ENCODE measurements at places on chromosomes 3 and 15.

- no peak for DNase-seq
These were observed 82.1 kb downstream of the SMAD6 start for GRCh38 chr15:66784174-66784573.

- peak; percentile 53 for DNase-seq
These were observed 105.7 kb downstream of the AKAP13 start for GRCh38 chr15:85485956-85486567.

- DNase-seq = no peak
These were observed 20.1 kb downstream of the KBTBD8 start for GRCh38 chr3:67018105-67018788.

DNA sequence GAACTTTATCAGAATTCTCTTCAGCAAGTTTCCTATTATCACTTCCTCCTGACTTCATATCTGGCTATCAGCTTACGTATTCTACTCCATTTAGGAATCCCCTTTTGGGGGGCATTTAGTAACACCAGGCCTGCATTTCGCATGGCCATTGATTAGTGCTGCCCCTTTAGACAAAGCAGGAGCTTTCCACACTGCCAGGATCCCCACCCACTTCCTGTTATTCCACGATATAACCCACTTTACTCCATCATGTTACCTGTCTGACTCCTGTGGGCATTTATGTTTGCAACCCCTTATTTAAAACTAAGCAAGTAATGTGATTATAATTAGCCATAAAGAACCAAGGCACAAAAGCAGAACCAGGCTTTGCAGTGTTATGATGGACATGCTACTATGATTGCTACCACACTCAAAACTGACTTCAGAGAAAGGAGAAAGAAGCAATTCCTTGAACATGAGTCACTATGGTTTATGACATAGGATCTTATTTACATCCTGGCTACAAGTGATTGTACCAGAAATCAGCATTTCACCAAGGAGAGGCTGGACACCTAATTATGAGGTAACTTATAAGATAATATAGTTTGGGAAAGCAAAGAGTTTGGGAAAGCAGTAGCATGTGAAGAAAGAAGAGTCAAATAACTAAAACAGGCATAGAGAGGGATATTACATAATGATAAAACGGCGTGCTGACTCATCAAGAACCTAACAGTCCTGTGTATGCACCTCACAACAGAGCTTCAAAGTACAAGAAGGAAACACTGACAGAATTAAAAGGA, 96.3 kb downstream of the IGSF11 start:
- DNase-seq = no peak

GRCh38 chr3:170689296-170689829, 103.5 kb upstream of the SLC7A14 start:
- no peak for DNase-seq

DNA sequence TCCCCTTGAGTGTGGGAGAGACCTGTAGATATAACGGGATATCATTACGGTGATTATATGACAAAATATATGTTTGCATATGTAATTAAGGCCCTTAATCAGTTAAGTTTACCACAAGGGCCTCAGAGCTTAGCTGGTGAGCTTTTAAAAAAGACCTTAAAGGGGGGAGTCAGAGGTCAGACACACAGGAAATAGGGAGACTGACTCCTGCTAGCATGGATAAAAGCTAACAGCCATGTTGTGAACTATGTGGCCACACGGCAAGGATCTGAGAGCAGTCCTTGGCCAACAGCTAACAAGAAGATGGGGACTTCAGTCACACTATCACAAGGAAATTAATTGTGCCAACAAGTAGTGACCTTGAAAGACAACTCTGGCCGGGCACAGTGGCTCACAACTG, 3.1 kb downstream of the STAG1 start:
- DNase-seq = no peak

DNA sequence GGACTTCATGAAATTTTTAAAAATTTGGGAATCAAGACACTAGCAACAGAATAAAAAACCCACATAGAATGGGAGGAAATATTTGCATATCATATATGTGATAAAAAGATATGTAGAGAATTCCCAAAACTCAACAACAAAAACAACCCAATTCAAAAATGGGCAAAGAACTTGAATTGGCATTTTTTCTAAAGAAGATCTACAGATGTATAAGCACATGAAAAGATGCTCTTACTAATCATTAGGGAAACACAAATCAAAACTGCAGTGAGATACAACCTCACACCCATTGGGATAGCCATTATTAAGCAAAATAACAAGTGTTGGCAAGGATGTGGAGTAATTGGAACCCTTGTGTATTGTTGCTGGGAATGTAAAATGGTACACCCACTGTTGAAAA, 10.1 kb downstream of the LCTL start:
- DNase-seq = no peak

DNA sequence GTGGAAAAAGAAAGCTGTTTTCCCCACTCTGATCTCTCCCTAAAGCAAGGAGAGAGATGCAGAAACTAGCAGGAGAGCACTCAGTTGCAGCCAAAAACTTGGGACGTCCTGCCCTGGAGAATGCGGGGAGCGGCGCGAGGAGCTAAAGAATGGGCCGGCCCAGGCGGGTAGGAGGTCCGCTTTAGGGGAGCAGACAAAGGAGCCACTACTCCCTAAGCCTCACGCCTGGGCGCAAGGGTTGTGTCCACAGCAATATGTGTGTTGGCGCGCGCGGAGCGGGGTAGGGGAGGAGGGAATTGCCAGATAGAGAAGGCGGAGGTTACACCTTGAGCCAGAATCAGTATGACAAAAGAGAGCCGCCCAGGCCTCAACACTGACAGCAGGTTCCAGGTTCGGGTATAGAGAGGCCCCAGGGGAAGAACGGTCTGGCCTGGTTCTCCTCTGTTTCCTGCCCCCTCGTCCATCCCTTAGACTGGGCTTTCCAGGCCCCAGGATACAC, 2.9 kb downstream of the WNT5A start:
- DNase-seq = no peak

- DNase-seq = no peak
These were observed 198.1 kb downstream of the RSL24D1 start for GRCh38 chr15:54998661-54999060.

- no peak for DNase-seq
These were observed 397.3 kb upstream of the PROK2 start for GRCh38 chr3:72182206-72182605.

- no peak for DNase-seq
These were observed 153.1 kb downstream of the PGPEP1L start for GRCh38 chr15:98854496-98854895.

DNA sequence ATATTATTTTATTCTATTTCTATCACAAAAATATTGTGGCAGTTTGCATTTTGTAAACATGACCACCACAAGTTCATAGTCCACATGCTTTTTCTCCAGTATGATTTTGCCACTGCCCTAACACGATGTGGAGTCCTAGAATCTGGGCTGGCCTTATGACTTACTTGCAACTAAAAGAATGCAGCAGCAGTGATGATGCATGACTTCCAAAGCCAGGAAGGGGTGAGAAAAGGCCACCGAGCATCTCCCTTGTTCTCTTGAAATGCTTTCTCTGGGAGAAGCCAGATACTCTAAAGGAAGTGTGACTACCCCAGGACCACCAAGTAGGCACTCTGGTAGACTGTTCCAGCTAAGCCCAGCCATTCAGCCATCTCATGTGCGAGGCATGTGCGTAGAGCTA, 191.6 kb upstream of the MRPL3 start:
- DNase-seq = no peak

DNA sequence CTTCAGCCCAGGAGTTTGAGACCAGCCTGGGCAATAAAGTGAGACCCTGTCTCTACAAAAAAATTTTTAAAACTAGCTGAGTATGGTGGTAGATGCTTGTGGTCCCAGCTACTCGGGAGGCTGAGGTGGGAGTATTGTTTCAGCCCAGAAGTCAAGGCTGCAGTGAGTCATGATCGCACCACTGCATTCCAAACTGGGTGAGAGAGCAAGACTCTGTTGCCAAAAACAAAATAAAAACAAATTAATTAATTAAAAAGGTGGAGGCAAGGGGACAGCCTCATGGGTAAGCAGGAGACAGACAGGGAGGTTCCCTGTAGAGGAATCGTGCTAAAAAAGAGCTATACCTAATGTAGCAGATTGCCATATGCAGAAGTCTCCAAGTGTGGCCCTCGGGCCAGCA, 12.6 kb downstream of the HAPLN3 start:
- DNase-seq = no peak

- no peak for DNase-seq
These were observed 16.8 kb downstream of the FGF7 start for GRCh38 chr15:49439678-49440395.

DNA sequence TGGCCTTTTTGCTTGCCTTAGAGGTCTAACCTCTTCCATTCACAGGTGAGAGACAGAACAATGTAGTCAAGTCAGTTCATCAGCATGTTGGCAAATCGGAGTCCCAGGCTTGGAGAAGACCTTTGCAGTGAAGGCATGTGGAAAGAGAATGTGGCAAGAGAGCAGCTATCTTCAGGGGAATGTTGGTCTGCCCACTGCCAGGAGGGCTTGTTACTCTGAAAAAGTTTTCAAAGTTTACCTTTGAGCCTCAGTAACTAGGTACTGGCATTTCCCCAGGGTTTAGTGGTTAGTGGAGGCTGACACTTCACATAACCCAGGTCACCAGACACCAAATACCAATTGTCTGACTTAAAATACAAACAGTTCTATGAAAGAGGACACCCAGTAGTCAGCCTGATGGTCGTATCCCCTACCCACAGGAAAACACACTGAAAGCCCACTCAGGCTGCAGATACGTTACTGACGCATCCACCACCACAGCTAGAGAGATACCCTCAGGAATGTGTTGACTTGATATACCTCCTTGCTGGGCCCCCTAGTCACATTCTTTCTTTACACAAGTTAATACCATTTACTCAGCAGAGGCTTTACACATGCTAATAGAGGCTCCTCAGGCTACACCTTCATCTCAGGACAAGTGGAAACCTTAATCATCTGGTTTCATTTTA, 9.7 kb upstream of the ARID3B start:
- no peak for DNase-seq

DNA sequence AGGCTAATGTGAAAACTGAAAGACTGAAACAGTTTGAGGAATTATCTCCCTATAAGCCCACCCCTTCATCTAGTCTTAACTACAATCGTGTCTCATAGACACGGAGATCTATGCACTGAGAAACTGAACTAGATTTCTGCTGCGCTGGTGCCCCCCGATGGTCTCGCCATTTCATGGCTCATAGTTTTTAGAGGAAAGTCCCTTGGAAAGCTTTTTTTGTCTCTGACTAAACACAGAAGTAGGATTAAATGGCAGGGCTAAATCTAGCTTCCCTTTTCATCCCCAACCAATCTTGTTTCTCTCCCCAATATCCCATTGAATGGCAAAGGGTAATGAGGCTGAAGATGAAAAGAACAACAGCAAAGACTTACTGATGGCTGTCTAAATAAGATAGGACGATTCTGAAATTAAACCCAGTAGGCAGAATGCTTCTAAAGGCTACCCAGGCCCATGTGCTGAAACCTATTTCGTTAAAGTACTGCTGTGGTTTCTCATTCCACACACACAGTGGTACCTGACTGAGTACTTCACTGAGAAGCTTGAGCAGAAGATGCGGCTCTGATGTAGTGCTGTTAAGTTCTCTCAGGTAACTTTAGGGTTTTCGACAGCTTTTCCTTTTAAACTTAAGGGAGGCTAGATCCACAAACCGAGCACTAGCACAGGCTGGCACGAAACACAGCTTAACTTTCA, 142.7 kb downstream of the GADL1 start:
- peak; percentile 37 for DNase-seq

GRCh38 chr15:49225572-49226281, 55.7 kb downstream of the GALK2 start:
- DNase-seq = peak; percentile 26

DNA sequence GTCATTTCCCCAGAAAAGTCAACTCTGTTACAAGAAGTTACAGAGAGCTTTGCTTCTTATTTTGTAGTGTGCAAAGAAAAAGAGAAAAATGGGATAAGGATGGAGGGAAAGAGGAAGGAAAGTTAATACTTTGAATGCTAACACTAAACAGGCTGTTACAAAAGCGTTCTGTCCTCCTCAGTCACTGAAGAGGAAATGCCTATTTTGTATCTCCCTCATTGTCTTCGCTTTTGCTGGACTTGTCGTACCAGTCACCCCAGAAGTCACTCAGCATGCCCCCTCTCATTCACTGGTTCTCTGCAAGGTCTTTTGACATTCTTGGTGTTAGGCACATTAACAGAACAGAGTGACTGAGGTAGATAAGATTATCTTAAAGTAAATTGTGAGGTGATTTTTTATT, 129.6 kb downstream of the ALCAM start:
- DNase-seq = no peak

DNA sequence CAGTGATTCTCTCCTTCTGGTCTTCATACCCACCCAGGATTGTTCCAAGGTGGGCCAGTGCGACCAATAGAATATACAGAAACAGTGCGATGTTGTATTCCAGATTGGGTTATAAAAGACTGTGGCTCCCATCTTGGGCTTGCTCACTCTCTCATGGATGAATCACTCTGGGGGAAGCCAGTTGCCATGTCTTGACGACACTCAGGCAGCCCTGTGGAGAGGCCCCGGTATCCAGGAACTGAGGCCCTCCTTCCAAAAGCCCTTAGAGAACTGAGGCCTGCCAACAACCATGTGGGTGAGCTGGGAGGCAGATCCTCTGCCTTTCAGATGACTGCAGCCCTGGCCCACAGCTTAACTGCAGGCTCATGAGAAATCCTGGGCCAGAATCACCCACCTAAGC, 57.2 kb downstream of the SH3GL3 start:
- DNase-seq = no peak

DNA sequence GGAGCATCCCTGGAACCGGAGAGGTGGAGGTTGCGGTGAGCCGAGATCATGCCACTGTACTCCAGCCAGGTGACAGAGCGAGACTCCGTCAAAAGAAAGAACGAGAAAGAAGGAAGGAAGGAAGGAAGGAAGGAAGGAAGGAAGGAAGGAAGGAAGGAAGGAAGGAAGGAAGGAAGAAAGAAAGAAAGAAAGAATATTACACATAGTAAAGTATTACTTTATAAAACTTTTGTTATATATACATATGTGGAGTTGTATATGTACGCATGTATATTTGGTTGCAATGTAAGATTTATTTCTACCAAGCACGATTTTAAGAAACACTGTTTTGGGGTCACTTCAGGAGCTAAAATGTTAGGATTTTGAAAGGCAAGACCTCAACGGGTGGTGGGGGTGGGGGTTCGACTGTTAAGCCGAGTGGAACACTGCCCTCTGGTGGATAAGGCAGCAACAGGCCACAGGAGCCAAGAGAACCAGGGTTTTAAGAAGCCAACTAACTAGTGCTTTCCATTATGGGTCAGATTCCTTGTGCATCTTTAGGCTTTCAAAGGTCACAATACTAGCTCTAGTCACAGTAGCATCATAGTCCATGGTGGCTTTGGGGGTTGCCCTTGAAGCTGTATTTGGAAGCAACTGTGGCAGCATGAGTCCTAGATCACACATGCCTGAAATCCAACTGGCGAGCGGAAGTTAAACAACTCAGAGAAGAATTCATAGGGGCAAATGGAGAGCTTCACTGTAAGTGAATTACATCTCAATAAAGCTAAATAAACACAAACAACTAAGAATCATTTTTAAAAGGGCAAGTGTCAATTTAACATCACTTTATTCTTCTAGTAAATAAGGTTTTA, 22.5 kb downstream of the GLB1 start:
- DNase-seq = peak; percentile 54

DNA sequence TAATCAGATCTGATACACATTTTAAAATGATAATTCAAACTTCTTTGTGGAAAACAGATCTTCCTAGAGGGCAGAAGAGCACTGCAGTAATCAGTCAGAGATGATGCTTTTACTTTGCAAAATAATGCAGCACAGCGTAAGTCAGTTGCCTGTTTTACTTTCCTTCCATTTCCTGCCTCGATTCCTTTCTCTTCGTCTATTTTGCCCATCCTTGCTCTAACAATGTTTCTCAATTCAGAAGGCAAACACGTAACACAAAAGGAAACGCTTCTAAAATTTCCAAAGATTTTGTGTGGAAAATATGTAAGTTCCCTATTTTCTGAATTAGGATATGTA, 119.9 kb downstream of the P3H2 start:
- DNase-seq = no peak

Measured in GDM1 (cell line).